ENCODE measurements at places on chromosomes 5 and 9.

GRCh38 chr5:74274326-74274725 lies 366.2 kb downstream of the ENC1 start:
- DNase-seq: no peak

DNA sequence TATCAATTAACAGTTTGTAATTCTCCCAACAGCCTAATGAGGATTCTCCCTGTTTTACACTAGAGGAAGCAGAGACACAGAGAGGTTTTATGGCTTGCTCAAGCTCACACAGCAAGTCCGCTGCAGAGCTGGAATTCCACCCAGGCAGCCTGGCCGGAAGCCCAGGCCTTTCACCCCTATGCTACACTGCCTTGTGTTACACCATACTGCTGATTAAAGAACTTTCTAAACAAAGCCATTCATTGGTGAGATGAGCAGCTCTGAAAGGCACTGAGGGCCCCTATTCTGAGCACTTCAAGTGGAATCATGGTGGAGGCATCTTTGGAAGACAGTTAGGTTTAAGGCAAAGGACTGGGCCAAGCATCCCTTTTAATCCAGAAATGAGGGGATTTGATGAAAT lies 14.7 kb upstream of the LARP1 start:
- DNase-seq: peak; percentile 52

GRCh38 chr5:78964889-78965288 lies 20.2 kb downstream of the ARSB start:
- DNase-seq: peak; percentile 55

DNA sequence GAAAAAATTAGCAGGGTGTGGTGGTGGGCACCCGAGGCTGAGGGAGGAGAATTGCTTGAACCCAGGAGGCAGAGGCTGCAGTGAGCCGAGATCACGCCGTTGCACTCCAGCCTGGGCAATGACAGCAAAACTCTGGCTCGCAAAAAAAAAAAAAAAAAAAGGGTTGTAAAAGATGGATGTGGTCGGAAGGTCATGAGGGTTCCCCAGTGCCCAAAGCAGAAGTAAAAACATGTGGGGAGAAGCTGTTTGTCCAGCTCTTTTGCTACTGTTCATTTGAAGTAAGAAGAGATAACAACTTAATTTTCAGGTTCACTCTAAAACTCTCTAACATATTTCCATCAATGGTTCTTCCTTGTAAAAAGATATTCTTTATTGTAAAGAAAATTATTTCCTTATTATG lies 57.1 kb upstream of the GOLPH3 start:
- no peak for DNase-seq

GRCh38 chr9:91930475-91930874 lies 19.6 kb downstream of the ROR2 start:
- no peak for DNase-seq

- DNase-seq: peak; percentile 54
Observed at GRCh38 chr9:136965771-136966484, 11.4 kb upstream of the PTGDS start.

GRCh38 chr5:138287246-138287645 lies 12.8 kb upstream of the GFRA3 start:
- no peak for DNase-seq

DNA sequence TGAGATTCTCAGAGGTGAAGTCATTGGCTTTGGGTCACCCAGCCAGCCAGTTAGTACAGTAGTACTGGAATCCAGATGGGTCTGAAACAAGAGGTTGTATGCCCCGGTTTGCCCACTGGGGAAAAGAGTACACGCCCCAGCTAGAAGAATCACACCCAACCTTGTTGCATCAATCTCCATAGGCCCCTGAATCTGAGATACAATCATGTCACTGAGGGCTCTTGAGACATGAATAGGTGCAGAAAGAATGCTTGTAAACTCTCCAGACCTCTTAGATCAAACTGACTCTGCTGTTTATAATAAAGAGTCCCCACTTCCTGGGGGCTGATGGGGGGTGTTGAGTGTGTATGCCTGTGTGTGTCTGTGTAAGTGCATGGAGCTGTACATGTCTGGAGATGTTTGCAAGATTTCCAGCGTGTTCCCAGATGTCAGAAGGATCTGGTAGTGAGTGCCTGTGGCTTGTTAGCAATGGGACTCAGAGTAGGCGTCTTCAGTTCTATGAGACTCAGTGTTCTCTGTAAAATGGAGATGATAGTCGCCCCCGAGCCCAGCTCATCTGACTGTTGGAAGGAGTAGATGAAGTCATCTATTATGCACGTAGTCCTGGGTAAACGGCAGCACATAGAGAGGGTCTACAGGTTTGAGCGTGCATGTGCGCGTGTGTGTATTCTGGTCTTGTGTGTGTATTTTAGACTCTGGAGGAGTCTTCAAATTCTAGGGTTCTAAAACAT lies 48.2 kb downstream of the COL27A1 start:
- no peak for DNase-seq

DNA sequence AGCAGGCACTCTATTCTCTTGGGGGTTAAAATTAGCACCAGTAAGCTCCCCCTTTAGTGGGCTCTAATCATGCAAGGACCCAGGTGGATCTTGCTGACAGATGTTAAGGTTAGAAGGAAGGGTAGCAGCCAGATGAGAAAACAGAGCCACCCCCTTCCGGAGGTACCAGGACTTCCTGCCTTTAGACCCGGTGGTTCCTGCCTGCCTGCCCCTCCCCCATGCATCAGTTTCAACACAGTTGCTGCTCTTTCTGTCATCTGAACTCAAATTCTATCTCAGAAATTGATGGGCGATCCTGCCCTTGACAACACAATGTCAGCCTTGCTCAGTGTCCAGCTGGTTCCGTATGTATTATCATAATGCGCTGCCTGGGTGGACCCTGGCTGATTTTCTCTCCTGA lies 287.3 kb downstream of the EBF1 start:
- no peak for DNase-seq

- no peak for DNase-seq
Observed at GRCh38 chr9:7608261-7608660, 191.3 kb downstream of the DMAC1 start.

- DNase-seq: no peak
Observed at GRCh38 chr9:126783949-126784348, 20.9 kb upstream of the ZBTB43 start.

DNA sequence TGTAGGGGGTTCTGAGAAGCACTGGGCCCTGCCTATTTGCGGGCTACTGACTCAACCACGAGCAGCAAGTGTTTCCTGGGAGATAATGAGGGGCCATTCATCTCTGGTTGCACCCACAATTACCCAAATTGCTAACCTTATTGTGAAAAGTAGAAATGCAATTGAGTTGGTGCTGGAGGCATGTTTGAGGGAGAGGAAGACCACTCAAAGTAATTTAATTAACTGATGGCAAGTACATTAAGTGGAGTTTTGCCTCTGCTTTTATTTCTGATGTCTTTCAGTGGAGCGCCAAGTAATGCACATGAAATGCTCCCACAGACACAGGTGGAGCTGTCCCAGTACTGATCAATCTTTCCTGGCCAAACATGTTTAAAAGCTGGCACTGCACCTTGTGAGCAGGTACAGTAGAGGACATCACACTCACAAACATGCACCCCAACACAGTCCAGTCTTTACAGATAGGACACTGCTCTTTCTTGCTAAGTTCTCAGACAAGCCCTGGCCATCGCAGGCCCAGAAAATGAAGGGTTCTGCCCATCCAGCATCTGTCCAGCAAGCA lies 195.4 kb downstream of the HSPA4 start:
- no peak for DNase-seq

- no peak for DNase-seq
Observed at GRCh38 chr9:75358846-75359245, 270.5 kb downstream of the OSTF1 start.

- no peak for DNase-seq
Observed at GRCh38 chr5:147418613-147419012, 91.3 kb downstream of the DPYSL3 start.

GRCh38 chr5:73157414-73158303 lies 15.3 kb upstream of the TMEM174 start:
- DNase-seq: peak; percentile 21

DNA sequence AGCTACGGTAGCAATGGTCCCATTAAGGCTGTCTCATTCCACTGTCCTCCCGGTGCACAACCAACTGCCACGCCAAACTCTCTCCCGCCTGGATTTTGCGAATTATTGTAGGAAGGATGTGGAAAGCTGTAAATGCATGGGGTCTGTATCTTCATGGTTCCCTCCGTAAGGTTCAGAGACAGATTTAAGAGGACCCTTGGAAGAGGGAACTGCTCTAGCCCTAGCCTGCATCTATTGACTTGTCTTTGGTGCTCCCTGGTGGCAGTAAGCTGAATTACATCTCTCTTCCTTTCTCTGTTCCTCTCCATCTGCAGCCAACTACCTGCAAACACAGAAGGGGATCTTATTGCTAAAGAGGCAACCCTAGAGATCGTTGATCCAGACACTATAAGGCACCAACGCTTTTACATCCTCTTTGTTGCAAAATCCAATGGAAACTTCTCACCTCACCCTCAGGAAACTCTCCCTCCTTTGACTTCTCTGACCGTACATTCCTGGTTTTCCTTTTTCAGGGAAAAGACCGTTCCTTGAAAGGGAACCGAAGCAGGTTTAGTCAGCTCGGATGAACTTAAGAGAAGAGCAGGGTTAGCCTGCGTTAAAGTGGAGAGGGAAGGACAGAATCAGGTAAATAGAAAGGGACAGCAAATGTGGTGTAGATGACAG lies 11.9 kb downstream of the CAPSL start:
- DNase-seq: peak; percentile 76

- DNase-seq: no peak
Observed at GRCh38 chr5:146283344-146283761, 55.3 kb upstream of the POU4F3 start.

DNA sequence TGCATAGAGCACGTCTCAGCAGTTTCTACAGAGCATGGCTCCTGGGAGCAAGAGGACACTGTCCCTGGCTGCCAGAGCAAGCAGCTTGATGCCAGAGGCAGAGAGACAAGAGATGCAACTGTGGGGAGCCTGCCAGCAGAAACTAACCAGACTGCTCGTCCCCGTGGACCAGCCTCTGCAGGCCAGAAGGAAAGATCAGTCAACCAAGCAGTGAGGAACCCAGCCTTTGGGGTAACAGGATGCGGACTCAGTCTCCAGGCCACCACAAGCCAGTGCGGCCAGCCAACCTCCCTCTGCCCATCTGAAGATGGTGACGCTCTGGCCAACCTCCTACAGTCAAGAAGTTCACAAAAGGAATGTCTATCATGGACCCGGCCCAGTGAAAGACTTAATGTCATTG lies 3.7 kb downstream of the SURF4 start:
- DNase-seq: no peak

- no peak for DNase-seq
Observed at GRCh38 chr5:64746446-64746845, 22.0 kb downstream of the SREK1IP1 start.

DNA sequence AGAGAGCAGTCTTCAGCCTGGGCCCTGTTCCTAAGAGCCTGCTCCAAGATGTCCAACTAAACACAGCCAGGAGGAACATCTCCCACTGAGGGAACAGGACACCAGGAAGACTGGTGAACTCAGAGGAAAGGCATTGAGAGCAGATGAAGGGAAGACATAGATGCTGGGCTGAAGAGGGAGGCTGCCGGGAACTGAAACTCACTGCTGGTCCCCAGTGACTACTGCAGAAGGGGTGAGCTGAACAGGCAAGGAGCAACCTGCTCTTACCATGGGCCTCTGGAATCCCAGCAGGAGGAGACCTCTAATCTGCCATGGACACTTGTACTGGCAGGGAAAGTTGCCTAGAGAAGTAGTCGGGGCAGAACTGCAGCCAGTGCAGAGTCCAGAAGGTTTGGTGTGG lies 95.7 kb downstream of the TRPM3 start:
- no peak for DNase-seq

DNA sequence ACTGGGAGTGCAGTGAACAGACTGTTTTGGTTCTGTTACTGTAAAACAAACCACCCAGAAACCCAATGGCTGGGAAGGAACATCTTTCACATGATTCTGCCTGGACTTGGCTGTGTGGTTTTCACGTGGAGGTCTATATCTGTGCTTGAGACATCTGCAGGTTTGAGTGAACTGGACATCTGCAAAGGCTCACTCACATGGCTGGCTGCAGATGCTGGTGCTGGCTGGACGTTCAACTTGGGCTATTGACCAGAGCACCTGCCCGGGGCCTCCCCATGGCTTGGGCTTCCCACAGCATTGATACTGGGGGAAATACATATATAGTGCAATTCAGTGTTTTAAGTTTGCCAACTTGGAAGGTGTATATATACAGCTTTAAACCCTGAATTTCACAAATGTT lies 6.8 kb downstream of the CTSL start:
- DNase-seq: no peak

DNA sequence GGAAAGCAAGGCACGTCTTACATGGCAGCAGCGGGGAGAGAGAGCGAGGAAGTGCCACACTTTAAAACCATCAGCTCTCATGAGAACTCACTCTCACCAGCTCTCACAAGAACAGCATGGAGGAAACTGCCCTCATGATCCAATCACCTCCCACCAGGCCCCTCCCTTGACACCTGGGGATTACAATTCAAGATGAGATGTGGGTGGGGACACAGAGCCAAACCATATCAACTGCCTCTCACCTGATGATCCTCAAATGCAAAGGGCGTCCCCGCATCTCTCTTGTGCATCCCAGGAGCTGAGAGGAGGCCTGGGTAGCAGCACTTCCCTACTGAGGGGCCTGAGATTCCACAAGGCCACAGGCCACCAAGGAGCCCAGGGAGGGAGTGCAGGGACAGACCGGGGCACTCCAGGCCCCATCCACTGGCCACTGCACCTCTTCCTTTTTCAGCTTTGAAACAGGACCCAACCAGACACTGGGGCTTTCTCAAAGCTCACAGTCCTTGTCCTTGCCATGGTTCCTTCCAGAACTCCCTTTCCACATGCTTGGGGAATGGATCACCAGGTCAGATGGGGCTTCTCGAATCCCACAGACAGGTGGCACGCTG lies 54.5 kb upstream of the IL17B start:
- no peak for DNase-seq

GRCh38 chr5:36230151-36230790 lies 11.5 kb downstream of the NADK2 start:
- peak; percentile 61 for DNase-seq

GRCh38 chr5:54533541-54534190 lies 16.1 kb downstream of the SNX18 start:
- DNase-seq: peak; percentile 65

DNA sequence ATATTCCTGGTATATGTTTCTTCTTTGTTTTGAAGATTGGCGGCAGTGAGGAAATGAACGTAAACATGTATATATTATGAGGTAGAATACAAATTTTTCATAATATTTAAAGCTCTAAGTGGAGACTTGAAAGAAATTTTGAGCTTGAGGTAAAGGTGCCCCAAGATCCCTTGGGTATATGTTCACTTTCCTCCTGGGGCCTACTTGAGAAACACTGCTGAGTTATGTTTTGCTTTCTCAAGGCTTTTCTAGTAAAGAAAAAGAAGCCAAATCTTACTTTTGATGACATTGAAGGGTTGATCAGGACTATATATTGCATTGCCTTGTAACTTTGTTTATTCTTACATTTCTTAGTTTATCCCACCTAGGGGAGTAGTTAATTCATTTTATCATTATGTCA lies 30.7 kb downstream of the AP3S1 start:
- no peak for DNase-seq

- no peak for DNase-seq
Observed at GRCh38 chr5:6825678-6826244, 112.5 kb downstream of the TENT4A start.

- no peak for DNase-seq
Observed at GRCh38 chr5:56737002-56737621, 78.2 kb upstream of the MAP3K1 start.

GRCh38 chr9:22649384-22649783 lies 202.8 kb downstream of the DMRTA1 start:
- no peak for DNase-seq

- no peak for DNase-seq
Observed at GRCh38 chr9:126642839-126643238, 29.1 kb downstream of the LMX1B start.
